HAP-1 (cell line): ENCODE measurements at places on chromosomes 12 and 14.

- DNase-seq: no peak
These were observed 138.1 kb upstream of the AEBP2 start for GRCh38 chr12:19301223-19301622.

DNA sequence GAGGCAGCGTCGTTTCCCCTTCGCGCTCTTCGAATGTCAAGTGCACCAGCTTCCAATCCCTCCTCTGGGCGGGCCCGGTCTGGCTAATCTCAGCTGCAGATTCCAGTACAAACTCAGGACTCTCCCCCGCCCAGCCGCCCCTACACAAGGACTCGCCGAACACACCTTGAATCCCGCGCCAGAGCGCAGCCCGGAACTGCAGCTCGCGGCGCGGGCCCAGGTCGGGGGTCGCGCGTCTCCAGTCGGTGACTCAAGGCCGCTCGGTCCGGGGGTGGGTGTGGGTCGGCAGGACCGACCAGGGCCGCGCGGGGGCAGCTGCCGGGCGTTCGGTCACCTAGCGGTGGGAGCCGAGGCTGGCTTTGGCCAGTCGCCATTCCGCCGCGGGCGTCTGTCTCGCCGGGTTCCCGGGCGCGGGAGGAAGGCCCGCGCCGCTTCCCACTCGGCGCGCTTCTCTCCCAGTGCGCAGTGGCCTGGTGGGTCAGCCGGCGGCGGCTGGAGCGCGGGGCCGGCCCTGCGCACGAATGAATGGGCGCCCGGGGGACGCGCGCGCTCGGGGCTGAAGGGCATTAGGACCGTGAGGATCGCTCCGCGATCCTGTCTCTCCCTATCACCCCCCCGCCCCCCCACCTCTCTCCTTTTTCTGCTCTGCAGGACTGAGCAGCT, at the start of gene GALNT16:
TSS of gene GALNT16 (plus strand) at position 632 of the 663 bp plus-strand sequence. CDS start 133 bp downstream, outside the sequence.
- peak; percentile 68 for DNase-seq

DNA sequence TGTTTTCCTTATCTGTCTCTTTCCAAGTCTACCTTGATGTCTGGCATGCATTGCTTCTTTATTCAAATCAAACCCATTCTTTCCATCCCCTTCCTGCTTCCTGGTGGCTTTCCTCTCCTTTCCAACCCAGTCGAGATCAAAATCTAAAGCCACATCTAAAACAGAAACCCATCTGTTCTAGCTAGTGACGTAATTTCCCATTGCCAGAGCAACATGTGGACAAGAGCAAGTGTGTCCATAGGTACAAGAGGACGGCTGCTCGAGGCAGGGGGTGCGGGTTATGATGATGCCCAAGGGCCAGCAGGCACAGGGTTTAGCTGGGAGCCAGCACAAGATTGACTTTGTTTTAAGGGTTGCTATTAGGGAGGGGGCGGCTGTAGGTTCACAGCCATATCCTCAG, 7.0 kb downstream of the KRT80 start:
- no peak for DNase-seq

GRCh38 chr14:92610849-92611271, 97.3 kb downstream of the RIN3 start:
- DNase-seq: no peak

GRCh38 chr12:95700316-95700785, 90.2 kb downstream of the NTN4 start:
- DNase-seq: no peak

GRCh38 chr14:60204843-60205774, 39.9 kb upstream of the DHRS7 start:
- no peak for DNase-seq
